ENCODE measurements at places on chromosomes 5 and 9.
A peak's percentile ranks its signal among the peaks of the same experiment; 100 is the strongest.

- DNase-seq, result no peak
These were observed 132.5 kb downstream of the MVB12B start for GRCh38 chr9:126459126-126459525.

- no peak for DNase-seq
These were observed 431 bp downstream of the FASTKD3 start for GRCh38 chr5:7868427-7868772.

DNA sequence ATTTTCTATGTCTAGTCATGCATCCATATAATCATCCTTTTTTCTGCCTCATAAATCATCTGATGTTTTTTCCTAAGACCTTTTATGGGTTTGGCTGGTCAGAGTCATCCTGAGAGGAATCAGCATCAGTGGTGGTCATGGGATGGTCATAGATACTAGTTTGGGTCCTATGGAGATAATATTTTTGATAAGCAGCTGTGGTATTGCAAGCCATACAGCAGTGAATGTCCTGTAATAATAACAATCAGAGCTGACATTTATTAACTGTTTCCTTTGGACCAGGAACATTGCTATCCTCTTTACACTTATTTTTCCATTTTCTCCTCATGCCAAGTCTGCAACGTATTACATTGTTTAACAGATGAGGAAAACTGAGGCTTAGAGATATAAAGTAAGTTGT is 83.1 kb downstream of the TEX10 start:
- DNase-seq, result no peak

- DNase-seq, result no peak
These were observed 25.7 kb downstream of the PDGFRB start for GRCh38 chr5:150129813-150130492.

GRCh38 chr9:82302968-82303655 is 314.5 kb downstream of the SPATA31D1 start:
- DNase-seq, result no peak

DNA sequence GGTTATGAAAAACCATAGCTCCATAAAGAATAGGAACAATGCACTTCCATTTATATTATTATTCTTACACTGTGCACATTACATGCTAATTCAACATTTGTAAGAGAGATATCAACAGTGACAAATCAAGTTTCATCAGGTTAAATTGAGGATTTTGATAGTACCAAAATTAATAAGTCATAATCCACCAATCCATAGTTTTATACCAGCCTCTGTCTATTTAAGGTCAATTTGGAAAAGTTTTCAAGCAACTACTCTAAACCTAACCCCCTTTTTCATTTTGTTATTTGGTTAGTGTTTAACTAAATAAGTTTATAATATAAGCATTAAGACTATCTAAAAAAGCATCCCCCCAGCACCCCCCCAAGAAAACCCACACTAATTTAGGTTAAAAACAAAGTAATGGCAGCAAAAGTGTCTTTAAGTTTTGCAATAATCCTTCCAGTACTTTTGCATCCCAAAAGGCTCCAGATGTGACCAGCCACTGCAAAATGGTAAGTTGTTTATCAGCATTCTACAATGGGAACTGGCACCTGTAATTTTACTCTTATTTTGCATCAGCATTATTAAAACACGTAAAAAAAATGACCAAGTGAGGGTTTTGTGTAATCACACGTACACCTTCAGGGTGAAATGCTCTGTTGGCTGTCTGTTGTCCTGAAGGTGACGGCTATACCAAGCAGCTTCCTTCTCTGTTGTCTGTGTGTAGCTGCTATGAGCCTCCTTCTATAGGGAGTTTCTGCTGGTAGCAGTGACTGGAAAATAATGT is 36.8 kb upstream of the SSBP2 start:
- no peak for DNase-seq

DNA sequence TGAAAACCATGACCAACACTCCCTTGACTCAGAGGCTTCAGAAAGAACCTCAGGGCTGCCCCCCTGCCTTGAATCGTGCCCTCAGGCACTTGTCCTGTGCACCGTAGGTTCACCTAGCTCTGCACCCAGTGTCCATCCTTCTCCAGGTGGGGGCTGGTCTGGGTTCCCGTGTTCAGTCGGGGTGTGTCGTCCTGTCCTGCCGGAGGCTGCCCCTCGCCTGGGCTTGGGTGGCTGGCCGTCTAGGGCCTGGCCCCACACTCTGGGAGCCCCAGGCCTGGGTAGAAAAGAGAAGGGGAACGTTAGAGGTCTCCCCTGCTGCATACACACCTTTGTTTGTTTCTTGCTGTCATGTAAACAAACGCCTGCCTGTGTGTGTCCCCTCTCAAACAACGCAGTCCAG is 29.3 kb downstream of the CATSPER3 start:
- no peak for DNase-seq

DNA sequence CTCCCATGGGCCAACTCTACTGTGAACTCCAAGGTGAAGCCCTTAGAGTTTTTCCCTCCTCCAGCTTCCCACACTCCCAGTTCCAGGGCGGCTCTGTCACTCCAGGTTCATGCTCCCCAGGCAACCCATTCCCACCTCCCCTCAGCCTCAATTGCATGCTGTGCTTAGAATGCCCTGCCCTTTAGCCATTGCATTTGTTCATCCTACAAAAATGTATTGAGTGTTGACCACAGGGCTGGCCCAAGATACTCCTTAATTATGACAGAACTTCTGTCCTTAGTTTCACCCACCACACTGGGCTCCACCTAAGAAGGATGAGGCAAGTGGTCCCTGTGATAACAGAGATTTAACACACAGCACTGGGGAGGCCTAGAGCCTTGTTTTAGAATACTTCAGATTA is 236.1 kb downstream of the ADAMTSL1 start:
- DNase-seq, result no peak

DNA sequence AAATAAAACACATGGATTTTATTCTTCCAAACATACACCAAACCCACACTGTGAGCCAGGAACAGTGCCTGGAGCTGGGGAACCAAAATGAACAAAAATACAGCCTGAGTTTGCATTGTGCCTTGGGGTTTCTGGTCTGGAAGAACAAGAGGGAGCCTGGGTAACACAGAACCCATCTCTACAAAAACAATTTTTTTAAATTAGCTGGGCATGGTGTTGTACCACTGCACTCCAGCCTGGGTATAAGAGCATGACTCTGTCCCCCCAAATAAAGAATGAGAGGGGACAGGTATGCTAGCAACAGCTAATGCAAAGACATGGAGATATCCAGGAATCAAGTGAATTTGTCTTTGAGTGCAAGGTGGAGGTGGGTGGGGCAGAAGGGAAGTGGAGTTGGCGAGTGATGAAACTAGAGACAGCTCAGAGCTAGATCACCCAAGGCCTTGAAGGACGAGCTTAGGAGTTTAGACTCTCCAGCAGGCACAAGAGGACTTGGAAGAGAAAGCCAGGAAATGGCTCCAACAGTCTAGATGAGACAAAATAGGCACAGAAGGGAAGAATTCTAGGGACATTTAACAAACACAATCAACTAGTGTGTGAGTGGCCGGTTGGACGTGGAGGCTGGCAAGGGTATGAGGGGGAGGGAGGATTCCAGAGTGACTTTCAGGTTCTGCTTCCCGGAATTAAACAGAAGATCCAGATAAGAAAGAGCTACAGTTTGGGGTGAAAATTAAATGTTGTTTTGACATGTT is 47.4 kb downstream of the FNBP1 start:
- DNase-seq, result no peak

GRCh38 chr5:10124287-10124686 is 125.4 kb downstream of the ATPSCKMT start:
- no peak for DNase-seq

DNA sequence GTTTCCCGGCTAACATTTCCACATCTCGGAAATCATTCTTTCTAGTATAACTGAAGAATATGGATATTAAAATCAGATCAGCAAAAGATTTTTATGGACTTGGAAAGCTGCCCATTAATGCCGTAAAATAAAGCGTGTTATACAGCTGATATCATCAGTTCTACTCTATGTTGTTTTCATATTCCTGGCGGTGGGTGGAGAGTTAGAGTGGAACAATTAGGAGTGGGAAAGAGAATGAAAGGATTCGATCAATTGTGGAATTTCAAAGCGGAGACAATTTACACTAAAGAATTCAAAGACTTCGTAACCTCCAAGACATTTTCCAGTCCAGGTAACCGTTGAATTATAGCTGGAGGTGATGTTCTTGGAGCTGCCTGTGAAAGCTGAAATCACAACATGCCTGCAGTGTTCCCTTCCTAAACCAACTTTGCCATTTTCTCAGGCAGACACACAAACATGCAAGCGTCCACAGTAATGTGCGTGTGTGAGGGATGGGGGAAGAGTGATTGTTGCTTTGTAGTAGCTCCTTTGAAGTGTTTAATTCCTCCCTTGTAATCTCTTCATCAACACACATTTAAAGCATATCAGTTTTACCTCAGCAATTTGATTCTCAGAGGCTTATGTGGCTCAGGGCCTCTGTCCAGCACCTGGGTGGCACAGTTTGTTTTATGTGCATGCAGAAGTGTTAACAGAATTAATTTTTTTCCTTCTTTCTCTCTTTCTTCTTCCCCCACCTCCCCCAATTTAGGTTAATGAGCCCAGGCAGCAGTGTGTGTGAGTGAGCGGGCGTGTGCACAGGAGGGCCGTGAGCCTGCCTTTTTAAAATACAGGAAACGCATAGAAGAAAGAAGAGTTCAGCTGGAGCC is 544.1 kb downstream of the RAB3C start:
- DNase-seq, result no peak

GRCh38 chr5:77957931-77958521 is 181.9 kb upstream of the TBCA start:
- DNase-seq, result no peak

- DNase-seq, result no peak
These were observed 110.3 kb downstream of the VAV2 start for GRCh38 chr9:133881671-133882381.

DNA sequence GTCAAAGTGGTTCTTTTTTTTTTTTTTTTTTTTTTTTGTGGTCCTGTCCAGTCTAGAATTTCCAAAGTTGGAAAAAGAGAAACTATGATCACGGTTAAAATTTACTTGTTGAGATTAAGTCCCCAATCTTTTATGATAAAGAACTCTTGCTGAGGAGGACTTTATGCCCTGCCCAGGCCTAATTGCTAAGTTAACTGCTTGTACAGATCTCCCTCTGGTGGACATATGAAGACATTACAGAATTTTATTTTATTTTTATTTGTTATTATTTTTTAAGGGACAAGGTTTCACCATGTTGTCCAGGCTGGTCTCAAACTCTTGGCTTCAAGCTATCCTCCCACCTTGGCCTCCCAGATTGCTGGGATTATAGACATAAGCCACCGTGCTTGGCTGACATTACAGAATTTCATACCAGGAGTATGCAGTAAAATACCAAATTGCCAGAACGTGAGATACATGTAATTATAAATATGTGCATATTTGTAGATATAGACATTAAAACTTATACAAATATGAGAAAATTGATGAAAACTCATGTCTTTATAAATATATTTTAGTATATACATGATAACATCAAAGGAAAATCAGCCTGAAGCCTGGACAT is 91.2 kb downstream of the RFK start:
- peak; percentile 5 for DNase-seq

DNA sequence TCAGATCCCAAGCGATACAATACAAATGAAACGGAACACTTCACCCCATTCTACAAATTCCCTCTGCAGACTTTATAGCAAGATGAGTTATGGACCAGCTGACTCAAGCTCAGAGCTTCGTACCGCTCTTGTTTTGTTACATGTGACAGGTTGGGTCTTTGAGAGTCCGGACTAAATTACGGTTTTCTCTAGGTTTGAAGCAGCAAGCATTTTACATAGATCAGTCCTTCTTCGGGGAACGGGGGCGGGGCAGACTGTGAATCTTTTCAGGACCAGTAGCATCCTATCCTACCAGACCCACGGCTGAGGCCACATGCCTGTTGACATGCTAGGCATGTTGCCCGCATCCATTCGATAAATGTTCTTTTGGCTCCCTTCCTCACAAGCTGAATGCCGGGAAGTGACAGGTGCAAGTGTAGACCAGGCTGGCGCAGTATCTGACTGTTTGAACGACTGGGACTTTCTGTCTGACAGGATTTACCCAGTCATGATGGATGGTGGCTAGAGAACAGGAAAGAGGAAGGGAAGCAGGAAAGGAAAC is 811.0 kb upstream of the GRAMD2B start:
- DNase-seq, result no peak

- DNase-seq, result no peak
These were observed 94.6 kb upstream of the TXNDC8 start for GRCh38 chr9:110432253-110432652.

- DNase-seq, result no peak
These were observed 30.7 kb upstream of the TNPO1 start for GRCh38 chr5:72785801-72786200.

- DNase-seq, result no peak
These were observed 29.4 kb upstream of the TTLL11 start for GRCh38 chr9:122122468-122122867.

- no peak for DNase-seq
These were observed 3.2 kb upstream of the IRF1 start for GRCh38 chr5:132493821-132494220.

DNA sequence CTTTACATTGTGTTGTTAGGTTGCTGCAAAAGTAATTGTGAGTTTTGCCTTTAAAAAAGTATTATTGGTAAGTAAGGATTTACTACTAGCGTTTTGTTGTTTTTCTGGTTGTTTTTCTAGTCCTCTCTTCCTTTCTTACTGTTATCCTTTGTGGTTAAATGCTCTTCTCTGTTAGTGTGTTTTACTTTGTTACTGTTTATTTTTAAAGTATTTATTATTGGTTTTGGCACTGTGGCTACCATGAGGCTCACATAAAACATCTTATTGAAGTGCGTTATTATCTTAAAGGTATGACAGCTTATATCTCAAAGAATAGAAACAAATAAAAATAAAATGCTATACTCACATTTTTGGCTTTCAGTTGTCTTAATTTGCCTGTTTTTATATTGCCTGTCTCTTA is 17.6 kb downstream of the DMXL1 start:
- no peak for DNase-seq
